ENCODE measurements at places on chromosomes 5 and 9. TPM values are rescaled to one million over a fixed set of nuclear protein-coding genes. Genes with fewer than 3 reads are reported as not detected.

The OXCT1 gene
- total RNA-seq, result 14.2 TPM

The NUDT2 gene
- total RNA-seq, result 12.2 TPM

The CDH18 gene
- total RNA-seq, result not detected

The ITK gene
- total RNA-seq, result not detected

The PCDHGB5 gene
- 9.1 TPM for total RNA-seq
